CD4-positive, alpha-beta T cell treated with Interleukin-4 for 1 hour (primary cell): ENCODE measurements at places on chromosomes 2 and 18.

GRCh38 chr2:63853527-63854310 is 12.0 kb downstream of the UGP2 start:
- no peak for DNase-seq

- no peak for DNase-seq
Measured at GRCh38 chr2:44347526-44347925, 13.8 kb downstream of the PREPL start.

DNA sequence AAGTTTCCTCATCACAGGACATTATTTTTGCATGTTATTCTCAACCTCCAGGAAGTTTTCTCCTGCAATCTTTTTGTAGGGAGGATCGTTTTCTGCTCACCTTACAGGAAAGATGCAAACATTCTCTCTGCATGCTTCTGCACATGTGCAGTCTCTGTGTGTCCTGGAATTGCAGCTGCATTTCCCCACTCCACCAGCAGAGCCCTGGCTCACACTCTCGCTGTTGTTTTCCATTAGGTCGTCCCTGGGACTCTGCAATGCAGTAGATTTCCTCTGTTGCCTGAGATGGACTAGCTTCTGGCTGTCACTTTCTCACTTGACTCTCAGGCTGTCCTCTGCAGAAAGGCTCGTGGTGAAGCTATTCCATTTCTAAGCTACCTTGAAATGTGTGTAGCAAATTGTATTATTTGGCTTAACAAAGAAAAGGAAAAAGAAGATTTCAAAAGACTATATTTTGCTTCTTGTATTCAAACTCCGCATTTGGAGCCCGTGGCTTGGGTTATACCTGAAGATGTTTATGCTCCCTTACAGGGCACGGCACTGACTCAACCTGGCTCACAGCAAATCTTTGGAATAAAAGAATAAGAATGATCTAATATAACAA is 346.7 kb downstream of the RAD51AP2 start:
- no peak for DNase-seq

DNA sequence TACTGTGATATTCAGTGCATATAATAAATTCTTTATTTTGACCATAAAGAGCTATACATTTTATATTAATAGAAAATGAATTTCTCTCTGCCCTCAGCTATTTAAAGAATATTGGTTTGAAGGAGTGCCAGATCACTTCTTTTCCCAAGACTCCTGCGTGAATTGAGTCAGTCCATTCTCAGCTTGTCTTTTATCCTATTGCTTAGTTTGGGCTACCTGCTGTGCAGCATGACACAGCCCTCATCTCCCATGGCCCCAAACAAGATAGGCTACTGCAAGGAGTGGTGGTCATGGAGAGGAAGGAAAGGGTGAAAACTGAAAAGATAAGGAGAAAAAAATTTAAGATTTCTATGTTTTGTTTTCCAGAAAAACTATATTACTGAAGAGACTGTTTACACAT is 10.1 kb upstream of the FBXO11 start:
- DNase-seq, result no peak

DNA sequence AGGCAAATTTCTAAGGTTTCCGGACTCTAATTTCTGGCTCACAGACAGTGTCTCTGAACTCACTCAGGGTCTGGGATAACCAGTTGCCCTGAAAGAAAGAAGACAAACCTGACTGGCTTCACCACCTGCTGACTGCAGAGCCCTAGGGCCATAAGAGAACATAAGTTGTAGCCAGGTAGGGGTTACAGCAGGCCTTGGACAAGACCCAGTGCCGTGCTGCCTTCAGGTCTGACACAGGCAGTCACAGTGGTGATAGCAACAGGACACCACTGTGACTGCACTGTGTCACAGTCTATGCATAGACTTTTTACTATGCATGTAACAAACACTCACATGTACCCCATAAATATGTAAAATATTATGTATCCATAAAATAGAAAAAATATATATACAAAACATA is 508.5 kb downstream of the PID1 start:
- no peak for DNase-seq

- DNase-seq, result no peak
Measured at GRCh38 chr2:195610717-195611116, 46.3 kb upstream of the SLC39A10 start.

- no peak for DNase-seq
Measured at GRCh38 chr2:62443886-62444285, 62.1 kb downstream of the TMEM17 start.

DNA sequence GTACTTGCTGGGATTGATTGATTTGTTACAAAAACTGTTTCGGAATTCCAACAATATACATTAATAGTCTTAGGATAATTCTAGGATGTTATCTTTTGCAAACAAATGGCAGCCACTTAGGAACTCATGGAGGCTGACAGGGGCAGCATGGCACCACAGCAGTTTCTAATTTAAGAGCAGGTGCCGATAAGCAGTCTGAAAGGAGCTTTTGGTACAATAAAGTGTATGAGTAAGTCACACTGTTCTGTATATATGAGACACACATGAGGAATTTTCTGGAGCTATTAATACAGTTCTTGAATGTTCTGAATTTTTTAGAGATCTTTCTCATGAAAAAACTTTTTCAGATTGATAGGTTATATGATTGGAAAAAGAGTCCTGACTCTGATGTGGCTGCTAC is 52.2 kb downstream of the EIF5B start:
- DNase-seq, result no peak

DNA sequence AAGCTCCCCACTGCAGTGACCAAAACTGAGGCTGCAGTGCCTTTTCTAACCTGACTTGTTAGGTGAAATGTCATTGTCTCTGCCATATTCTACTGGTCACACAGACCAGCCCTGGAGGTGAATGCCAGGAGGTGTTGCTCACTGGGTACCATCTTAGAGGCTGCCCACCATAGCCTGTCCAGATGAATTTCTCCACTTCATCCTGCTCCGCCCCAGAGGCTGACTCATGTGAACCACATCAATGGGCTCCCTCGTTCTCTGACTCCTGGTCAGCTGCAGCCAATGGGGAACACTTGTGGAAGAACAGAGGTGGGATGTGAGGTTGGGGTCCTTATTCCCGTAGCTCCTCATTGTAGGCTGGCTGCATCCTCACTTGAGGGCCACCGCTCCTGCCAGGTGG is 3.4 kb upstream of the NARS1 start:
- no peak for DNase-seq

GRCh38 chr2:27184115-27184514 is 27.7 kb upstream of the ATRAID start:
- no peak for DNase-seq

DNA sequence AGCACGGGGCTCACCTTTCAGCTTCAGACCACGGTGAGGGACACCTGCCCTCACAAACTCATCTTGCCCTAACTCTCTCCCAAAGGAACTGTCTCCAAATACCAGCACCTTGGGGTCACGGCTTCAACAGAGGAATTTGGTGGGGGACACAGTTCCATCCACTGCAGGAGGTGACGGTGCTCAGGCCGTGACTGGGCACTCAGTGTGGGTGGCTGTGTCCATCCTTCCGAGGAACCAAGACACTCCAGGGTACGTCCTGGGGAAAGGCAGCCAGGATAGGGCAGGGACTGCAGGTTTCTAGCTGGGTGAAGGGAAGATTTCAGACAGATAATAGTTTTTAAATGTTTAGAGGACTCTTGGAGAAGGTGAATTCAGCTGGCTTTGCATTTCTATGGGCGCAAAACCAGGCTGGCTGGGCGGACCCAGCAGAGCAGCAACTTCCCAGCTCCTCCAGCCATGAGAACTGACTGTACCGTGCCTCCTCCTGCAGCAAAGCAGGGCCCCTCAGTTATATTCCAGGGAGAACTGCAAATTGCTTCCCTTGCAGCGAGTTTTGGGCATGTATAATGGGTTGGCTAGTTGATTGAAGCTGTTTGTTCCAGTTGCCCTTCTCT is 23.9 kb upstream of the ALLC start:
- peak; percentile 6 for DNase-seq

GRCh38 chr18:79566771-79567431 is 112.7 kb upstream of the CTDP1 start:
- no peak for DNase-seq

- no peak for DNase-seq
Measured at GRCh38 chr2:30030361-30030760, 109.0 kb upstream of the ALK start.

- DNase-seq, result no peak
Measured at GRCh38 chr18:5817816-5818215, 77.5 kb downstream of the TMEM200C start.

GRCh38 chr2:3094318-3094717 is 283.3 kb downstream of the EIPR1 start:
- no peak for DNase-seq

- no peak for DNase-seq
Measured at GRCh38 chr2:204004912-204005311, 68.3 kb downstream of the ICOS start.

DNA sequence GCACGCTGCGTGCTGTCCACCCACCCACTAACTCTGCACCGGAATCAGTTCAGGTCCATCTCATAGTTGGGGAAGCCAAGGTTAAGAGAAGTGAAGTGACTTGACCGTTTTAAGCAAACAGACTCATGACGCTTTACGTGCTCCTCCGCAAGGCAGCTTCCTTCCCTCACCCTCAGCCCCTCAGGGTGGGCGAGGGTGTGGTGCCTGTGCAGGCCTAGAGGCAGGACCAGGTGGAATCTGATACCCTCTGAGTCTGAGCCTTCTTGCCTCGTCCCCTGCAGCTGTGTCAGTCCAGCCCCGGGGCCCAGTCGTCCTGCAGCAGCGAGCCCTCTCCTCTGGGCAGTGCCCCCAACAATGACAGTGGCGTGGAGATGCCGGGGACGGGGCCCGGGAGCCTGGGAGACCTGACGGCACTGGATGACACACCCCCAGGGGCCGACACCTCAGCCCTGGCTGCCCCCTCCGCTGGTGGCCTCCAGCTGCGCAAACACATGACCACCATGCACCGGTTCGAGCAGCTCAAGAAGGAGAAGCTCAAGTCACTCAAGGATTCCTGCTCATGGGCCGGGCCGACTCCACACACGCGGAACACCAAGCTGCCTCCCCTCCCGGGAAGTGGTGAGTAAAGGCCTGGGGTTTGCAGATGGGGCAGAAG is 250.5 kb downstream of the GLI2 start:
- DNase-seq, result no peak

GRCh38 chr2:162768656-162769055 is 69.9 kb downstream of the KCNH7 start:
- no peak for DNase-seq

DNA sequence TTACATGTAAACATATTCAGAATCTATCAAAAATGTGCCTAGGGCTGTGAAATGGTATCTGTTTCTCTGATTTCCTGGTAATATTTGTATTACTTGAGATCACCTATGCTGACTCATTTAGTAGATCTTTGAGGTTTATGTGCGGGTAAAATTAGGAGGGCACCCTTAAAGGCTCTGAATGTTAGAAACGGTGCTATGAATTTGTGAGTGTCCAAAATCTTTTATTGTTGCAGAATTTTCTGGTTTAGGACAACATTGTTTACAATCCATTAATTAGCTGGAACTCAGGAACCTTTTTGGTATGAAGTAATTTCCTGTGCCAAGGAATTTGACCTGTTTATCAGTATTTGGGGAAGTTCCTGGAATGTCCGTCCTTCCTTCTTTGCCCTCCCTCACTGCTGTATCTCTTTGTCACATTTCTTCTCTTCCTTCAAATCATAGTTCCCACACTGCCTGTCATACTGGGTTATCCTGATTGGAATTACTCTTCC is 130.5 kb downstream of the TANC1 start:
- DNase-seq, result no peak

DNA sequence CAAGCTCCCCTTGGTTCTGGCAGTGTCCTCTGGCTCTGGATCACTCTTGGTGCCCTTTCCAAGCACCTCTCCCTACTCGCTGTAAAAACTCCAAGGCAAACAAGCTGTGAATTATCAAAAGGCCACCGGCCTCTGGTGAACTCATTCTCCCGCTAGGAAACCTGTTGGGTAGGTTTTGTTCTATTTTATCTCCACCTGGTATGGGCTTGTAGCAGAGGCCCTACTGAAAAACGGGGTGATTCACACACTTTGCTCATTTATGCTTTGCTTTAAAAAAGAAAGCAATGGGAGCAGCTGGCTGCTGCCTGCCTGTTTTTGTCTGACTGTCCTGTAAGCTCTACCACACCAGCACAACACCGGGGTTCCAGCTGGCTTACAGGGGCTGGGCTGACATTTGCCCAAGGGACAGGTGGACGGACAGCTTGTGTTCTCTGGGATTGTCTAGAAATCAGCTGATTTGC is 56.8 kb downstream of the SH3BP4 start:
- DNase-seq, result no peak

DNA sequence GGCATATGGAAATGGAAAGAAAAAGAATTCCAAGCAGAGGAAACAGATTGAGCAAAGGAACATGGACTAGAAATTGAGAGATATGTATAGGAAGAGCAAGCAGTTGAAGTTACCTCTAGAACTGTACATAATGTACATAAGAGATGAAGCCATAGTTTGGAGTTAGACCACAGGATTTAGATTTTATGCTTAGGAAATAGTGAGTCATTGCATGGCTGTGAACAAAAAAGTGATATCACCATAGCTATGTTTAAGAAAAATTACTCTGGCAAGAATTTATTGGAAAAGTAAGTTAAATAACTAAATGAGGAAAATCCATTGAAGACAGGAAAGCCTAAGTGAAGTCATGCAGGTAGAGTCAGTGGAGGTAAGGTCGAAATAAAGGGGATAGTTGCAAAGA is 99.4 kb upstream of the GALNT5 start:
- no peak for DNase-seq

DNA sequence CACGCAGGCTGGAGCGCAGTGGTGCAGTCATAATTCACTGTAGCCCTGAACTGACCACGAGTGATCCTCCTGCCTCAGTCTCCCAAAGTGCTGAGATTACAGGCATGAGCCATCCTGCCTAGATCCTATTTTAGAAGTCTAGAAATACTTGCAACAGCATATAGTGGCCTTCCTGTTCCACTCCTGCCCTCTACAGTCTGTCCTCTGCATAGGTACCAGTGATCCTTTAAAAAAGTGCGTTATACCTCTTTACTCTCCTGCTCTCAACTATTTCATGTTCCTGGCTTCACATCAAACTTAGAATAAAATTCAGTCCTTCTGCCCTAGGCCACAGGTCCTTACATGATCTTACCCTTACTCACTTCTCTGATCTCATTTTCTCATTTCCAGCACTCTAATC is 6.0 kb downstream of the COMMD1 start:
- DNase-seq, result no peak
